SJSA1 (cell line): ENCODE measurements at places on chromosomes 13 and 19.

DNA sequence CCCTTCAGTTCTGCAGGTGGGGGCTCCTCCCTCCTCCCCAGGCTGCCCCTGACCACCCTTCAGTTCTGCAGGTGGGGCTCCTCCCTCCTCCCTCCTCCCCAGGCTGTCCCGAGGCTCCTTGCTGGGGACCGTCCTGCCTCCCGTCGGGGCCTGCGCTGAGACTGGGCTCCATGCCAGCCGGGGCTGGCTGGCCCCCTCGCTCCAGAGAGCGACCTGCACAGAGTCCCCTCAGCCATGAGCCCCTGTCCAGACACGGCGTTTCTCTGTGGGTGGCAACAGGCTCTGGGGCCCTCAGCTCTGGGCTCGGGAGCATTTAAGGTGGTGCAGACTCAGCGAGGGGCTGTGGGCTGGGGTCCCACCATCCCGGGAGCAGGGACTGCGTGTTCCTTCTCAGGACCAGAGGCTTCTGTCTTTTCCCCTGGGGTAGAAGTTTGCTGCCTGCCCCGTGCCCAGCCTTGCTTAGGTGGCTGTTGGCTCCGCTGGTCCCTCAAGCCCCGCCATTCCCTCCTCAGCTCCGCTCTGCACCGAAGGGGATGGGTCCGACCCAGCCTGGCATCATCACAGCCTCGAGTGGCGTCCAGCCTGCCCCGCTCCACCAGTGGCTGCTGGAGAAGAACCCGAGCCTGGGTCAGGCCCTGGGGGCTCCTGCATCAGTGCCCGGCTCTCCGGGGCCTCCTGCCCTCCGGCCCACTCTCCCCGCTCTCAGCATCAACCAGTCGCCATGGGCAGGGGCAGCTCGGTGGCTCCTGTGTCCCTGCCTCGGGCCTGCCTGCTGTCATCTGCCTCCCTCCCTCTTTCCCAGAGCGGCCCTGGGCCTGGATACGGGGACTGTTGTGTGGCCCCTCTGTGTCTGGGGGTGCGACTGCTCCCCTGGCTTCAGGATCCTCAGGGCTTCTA lies 27.6 kb downstream of the CSNK1G2 start:
- DNase-seq, result no peak

GRCh38 chr13:80362481-80362880 lies 21.6 kb upstream of the SPRY2 start:
- DNase-seq, result no peak

DNA sequence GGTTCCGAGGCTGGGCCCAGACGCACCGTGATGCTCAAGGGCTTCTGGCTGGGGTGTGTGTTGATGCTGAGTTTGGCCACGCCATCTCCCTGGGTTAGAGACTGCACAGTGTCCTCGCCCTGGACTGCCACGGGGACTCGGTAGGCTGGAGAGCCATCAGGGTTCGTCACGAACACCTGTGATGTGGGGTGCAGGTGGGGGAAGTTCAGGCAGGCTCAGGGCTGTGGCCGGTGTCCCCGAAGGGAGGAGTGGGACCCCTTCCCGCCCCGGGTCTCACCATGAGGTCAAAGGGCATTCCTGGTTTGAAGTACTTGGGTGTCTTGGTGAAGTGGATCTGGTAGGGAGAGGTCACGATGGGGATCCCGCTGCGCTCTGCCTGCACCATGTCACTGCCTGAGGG lies 8.2 kb downstream of the C3 start:
- no peak for DNase-seq

GRCh38 chr19:5926641-5927440 lies 12.8 kb downstream of the CAPS start:
- no peak for DNase-seq

- no peak for DNase-seq
Observed at GRCh38 chr19:33610588-33610987, 11.2 kb upstream of the CHST8 start.

DNA sequence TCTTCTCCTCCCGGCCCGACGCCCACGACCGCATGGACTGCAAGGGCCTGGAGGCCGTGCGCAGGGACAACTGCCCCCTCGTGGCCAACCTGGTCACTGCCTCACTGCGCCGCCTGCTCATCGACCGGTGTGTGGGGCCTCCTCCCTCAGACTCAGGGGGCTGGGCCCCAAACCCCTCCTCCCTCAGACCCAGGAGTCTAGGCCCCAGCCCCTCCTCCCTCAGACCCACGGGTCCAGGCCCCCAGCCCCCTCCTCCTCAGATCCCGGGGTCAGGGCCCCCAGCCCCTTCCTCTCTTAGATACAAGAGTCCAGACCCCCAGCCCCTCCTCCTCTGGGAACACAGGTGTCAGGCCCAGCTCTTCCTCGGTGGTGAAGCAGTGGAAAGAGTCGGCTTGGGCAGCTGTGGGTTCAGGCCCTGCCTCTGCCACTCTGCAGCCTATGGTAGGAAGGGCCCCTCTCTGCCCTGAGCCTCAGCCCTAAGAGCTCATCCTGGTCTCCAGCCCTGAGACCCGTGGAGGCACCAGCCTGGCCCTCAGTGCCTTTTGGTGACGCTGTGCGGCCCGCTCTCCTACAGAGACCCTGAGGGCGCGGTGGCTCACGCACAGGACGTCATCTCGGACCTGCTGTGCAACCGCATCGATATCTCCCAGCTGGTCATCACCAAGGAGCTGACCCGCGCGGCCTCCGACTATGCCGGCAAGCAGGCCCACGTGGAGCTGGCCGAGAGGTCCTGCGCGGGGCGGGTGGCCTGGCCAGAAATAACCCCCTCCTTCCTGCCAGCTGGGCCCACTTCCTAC lies 3.7 kb upstream of the SPIB start:
- DNase-seq, result peak; percentile 63

GRCh38 chr19:17255150-17255621 lies 9.4 kb downstream of the USHBP1 start:
- DNase-seq, result no peak

DNA sequence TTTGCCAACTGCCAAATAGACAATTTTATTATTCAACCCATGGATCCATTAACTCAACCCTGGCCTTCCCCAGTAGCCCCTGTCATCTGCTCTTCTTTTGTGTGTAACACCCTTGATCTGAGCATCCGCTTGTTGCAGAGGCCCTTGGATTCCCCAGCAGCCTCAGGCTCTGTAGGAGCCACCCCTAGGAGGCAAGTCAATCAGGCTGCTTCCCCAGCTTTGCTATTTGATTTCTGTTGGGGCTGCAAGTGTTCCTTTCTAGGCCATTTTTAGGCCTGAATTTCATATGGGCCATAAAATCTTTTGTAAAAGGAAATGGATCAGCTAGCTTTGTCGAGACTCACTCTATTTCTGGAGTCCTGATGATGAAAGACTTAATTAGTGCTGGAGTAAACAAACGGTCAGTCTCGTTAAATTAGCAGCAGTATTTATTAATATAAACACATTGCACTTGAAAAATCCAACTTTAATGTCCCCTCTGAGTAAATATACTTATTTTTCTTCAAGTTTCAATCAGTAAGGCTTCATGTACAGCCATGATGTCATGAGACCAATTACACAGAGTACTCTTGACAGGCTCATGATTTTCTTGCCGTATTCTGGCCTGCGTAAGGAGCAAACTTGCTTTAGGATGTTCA lies 105.3 kb downstream of the RGCC start:
- no peak for DNase-seq

GRCh38 chr19:49469828-49470614 lies 4.0 kb upstream of the FLT3LG start:
- no peak for DNase-seq

DNA sequence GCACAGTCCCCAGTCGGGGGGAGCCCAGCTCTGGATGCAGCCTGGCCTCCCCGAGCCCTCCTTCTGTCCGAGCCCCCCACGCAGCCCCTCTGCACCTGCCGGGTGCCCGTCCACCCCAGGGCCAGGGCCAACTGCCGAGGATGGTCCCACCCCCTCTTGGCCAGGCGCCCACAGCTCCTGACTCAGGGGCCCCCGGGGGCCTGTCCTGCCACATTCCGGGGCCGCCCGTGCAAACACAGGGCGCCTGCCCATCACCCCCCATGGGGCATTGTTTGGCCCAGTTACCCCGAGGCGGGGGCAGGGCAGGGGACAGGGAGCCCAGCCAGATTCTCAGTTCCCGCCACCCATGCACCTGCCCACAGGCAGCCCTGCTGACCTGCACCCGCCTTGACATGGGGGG lies 5.3 kb upstream of the TCF3 start:
- no peak for DNase-seq

DNA sequence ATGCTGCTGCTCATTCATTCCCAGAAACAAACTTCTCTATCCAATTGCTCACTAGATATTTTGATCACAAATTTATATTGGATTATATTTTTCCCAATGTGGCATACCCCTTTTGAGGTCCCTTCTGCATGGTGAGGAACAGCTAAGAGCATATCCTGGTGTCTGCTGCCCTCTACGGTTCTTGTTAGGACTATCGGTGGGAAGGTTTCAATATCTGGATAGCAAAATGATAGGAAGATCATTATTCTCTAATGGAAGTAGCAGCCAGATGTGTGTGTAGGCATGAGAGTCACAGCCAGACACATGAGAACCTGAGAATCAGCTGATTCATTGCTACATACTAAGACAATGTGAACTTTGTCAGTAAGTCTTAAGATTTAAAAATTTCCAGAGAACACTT lies 1422.4 kb upstream of the MIR17HG start:
- no peak for DNase-seq

DNA sequence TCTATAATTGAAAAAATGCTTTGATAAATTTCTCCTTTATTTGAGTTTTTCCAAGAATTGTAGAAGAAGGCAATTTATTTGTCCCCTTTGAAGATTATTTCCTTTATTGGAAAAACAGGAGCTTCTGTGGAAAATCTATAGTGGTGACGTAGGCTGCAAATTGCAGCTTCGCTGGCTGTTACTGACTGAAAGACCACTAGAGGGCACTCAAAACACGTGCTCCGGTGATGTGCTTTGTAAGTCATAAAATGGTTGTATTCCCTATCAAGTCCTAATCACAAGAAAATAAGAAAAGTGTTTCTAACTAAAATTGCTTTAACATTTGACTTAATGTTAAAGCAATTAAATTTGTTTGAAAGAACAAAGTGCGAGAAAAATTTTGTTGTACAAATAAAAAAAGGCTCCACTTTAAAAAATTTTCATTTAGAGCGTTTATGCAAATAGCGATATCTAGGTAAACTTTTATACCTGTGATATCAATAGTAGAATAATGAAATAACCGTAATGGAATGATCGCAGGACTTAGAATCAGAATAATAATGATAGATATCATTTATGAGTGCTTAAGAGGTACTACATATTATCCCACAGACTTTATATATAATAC lies 638.2 kb upstream of the SPRY2 start:
- DNase-seq, result peak; percentile 70

DNA sequence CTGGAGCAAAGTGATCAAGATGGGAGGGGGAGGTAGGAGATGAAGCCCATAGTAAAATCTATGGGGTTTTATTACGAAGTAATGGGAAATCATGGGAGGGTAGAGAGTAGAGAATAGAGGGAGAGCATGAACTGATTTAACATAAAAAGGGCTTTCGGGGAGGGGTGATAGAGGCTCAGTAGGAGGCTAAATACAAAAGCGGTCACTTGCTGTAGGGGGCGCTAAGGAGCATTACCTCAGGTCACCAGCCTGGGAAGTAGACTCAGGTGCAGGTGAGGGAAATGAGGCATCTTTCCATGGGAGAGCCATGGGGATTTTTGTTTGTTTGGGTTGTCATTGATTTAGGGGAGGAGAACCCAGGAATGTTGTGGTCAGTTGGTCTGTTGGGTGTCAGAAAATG lies 14.1 kb downstream of the KRTDAP start:
- DNase-seq, result no peak

DNA sequence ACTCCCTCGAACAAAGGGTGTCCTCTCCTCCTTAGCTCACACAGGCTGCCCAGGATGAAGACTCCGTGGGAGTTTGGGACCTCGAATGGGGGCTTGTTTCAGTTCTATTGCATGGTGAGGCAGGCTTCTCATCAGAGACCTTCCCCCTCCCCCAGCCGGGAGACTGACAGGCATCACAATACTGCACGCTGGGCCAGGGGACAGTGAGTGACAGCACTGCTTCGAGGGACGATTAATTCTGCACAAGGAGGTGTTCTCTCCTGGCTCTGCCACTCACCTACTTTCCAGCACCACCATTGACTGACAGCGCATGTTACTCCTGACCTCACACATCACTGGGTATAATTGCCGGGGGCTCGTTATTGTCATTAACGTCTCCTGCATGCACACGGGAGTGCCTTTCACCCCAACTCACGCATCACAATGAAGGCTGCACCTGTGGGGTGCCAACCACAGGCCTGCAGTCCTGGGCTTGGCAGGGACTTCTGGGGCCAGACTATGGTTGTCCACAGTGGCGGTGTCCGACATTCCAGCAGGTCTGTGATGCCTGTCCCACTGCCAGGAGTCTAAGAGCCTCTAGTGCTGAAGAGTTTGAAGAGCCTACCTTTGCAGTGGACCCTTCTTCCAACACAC lies 412.2 kb upstream of the TSHZ3 start:
- DNase-seq, result no peak

DNA sequence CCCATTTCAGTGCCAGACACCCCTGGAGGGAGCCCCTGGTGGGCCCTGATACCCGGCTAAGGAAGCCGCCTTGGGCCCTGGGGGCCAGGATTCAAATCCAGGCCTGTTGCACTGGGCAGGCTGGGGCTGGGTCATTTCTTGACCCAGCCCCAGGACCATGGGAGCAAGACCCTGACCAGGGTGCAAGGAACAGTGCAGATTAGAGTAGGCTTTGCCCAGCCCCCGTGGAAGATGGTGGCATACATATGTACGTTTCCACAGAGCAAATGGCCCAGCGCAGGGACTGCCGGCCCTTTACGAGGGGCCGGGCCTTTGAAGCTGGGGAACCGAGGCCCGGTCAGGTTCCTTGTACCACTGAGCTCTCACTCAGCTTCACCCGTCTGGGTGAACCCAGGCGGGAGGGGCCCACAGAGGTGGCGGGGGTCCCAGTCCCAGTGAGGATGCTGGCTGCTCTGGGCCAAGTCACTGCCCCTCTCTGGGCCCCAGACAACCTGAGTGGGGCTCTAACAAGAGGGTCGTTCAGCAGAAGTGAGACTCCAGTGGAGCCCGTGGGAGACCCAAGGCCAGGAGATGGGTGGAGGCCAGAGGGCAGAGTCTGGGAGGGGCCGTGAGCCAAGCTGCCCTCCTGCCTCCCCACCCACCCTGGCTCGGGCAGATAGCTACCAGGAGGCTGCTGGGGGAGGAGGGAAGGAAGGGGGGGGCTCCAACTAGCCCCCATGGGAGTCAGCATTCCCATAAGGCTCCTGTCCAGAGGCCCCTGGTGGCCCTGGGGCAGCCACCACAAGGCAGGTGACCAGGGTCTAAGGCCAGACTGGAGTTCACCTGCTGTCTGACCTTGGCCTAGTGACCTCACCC lies 2.7 kb downstream of the MKNK2 start:
- no peak for DNase-seq
